ENCODE measurements at places on chromosomes 2 and 18.

GRCh38 chr18:13180614-13181375, 37.8 kb upstream of the LDLRAD4 start:
- DNase-seq, result no peak

- DNase-seq, result no peak
Observed at GRCh38 chr18:72542342-72542741, 1.8 kb downstream of the CBLN2 start.

DNA sequence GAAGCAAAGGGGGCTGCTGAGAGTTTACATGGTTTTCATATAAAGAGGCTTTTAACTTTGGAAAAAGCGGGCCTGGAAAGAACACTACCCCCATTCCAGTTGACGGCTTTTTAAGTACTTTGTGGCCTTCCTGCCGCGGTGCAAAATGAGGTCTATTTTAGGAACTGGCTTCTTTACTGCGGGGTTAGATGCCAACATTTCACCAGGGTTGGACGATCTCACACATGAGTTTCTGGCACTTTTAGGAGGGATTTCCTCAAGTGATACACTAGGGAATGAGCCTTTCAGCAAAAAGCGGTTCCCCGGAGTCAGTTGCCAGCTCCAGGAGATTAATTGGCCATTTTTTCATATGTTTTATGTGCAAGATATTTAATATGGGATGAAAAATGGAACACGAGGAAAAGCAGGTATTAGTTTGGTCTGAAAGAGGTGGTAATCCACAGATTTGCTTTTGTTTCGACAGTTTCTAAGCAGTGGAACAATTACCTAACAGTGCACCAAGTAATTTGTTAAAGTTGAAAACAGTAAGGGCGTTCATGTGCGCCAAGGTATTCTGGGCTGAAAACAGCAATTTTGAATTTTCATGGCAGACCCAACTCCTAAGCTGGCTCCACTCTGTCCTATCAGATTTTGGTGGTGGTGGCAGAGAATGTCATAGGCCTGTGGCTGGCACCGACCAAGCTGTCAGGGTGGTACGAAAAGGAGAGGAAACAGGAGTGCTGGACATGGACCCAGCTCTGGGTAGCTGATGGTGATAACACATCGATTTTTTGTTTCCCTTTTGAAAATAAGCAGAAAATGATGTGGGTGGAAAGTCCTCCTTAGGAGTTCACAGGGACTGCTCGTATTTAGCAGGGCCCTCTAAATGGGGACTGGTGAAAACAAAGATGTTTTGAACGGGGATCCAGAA, 55.6 kb upstream of the FZD5 start:
- DNase-seq, result no peak

DNA sequence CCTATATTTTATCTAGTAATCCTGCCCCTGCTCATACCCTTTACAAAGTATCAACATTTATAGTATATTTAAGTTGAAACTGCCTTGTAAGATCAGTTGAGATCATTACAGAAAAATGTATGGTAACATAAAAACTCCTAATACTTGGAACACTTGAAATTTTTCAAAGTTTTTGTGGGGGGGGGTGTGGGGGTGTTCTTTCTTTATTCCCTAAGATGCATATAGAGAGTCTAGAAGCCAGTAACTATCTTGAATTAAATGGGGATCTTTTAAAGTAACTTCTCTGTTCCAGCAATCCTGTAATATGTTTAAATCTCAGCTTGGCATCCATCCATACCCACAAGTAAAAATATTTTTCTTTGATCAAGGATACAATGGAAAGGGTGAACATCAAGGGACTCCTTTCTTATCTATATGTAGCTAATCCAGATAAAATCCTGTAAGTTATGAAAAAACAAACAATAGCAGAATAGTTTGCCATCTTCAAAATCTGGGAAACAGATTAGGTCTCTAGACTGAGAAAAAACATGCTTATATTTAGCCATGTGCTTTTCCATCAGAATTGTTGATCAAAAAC, 455.3 kb downstream of the MEIS1 start:
- DNase-seq, result no peak

DNA sequence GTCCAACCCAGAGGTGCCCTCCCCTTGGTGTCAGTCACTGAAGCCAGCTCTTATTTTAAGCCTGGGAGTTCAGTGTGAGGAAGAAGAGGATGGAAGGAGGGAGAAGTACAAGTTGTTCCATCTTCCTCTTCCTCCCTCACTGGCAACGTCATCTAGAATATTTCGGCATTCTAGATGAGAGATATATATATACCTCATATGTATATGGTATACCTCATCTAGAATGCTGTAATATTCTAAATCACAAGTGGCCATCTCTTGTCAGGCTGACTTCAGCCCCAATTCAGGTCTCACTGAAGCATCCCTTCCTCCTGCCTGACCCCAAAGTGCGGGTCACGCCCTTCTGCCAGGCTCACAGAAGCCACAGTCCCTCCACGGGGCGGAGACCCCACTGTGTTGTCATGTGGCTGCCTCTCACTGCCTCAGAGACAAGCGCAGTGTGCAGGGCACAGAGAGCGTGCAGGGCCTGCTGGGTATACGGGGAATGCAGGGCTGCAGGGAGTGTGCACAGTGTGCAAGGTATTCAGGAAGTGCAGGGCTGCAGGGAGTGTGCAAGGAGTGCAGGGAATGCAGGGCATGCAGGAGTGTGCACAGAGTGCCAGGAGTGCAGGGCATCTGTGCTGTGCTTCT, 32.8 kb upstream of the B3GNT7 start:
- no peak for DNase-seq

- DNase-seq, result no peak
Observed at GRCh38 chr2:80519121-80519643, 214.6 kb upstream of the LRRTM1 start.

DNA sequence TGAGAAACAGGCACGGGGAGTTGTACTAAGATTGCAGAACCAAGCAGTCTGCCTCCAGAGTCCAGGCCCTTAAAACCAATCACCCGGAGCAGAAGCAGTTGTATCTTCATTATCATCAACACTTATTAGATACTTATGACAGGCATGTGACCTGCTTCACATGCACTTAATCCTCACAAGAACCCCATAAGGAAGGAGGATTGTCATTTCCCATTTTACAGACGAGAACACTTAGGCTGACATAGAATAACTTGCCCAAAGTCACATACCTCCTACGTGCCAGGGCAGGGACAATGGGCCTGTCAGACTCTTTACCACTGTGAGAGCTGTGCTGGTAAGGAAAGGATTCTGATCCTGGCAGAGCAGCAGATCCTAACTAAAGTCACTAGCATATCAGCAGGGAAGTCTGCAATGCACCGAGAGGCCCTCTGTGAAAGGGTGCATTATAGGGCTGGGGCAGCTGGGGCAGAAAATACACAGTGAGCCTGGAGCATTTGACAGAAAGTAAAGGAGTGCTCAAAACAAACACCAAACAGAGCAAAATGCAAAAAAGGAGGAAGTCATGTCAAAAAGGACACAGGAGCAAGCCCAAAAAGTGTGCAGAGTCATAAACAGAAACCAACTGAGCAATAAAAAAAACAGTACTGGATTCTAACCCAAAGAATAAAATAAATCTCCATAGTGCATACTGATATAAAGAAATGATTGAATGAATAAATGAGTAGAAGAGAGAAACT, 55.9 kb upstream of the SP3 start:
- no peak for DNase-seq

- no peak for DNase-seq
Observed at GRCh38 chr2:227241005-227241404, 76.6 kb downstream of the COL4A3 start.

- DNase-seq, result no peak
Observed at GRCh38 chr2:146228466-146229058, 1616.3 kb upstream of the ACVR2A start.

DNA sequence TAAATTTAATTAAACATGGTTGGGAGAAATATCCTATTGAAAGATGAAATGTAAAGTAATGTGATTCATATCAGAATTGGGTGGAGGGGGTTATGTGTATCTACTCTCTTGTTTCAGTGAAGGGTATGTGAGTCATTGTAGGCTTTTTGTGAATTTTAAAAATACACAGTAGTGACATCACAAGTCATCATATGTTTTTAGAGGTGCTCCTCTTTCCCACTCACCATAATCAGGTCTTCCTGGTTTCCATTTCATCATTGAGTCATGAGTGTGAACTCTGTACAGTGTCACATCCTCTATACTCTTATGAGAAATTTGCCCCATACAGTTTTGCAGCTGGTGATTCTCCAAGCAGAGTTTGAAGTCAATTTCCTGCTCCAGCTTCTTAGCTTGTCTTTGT, 18.8 kb downstream of the FSIP2 start:
- DNase-seq, result no peak

DNA sequence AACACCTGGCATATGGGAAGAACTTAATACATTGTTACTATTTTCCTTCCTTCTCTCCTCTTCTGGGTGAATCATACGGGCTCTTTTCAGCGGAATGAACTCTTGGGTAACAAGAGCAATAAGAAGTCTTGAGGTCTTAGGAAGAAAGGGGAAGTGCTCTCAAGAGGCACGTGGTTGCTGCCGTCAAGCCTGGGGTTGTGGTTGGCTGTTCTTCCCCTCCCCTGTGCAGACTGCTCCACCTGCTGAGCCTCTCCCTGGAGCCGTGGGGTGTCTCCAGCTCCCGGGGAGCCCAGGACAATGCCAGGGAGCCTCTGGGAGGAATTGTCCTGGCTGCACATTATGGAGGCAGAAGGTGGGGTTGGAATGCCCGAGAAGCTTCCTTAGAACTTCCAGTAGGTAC, 19.4 kb downstream of the TOGARAM2 start:
- DNase-seq, result no peak

- no peak for DNase-seq
Observed at GRCh38 chr2:97736608-97737330, 23.4 kb downstream of the ZAP70 start.

DNA sequence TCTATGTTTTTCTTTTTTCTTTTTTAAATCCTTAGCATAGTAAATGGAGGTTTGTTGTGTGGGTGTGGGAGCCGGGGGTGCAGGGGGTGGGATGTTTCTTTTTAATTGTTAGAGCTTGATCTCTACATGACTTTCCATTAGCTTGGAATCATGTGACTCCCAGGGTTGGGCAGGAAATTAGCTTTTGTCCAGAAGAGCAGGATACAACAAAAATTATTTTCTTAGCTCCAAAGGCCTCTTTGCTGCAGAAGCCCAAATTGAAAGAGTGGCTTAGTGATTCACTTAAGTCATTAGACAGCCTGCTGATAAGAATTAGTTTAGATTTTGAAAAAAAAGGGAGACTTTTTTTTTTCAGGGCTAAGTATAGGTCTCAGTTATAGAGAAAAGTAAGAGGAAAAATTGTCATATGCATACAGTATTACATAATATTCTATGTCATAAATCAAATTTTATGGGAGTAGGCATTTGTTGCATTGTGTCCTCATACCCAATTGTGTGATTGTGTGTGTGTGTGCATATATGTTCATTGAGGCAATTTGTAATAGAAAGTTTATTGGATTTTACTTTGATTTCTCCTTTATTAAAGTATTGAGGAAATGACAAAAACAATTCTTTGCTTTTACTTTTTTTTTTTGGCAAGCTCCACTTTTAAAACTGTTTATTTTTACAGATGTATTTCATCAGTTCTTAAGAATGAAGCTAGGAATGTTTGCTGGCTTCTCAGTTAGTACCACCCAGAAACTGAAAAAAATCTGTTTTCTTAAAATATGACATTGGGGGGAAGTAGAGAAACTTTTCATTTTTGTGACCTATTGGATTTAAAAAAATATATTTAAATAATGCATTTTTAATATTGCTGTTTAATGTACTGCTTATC, 47.4 kb downstream of the TSPYL6 start:
- DNase-seq, result no peak

DNA sequence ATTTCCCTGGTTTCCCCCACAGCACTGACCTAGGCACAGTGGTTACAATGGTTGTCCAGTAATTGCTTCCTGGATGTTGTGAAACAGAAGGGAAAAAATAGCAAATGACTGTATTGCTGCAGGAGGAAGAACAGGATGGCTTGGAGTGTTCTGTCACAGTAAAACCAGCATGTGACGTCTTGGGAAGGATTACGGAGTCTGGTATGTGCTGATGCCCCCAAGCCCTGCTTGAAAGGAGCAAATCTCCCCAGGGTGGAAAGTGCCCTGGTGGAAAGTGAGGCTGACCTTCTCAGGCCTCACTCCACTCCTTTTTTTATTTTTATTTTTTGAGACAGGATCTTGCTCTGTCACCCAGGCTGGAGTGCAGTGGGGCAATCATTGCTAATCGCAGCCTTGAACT, 7.8 kb downstream of the RAB11FIP5 start:
- DNase-seq, result no peak

DNA sequence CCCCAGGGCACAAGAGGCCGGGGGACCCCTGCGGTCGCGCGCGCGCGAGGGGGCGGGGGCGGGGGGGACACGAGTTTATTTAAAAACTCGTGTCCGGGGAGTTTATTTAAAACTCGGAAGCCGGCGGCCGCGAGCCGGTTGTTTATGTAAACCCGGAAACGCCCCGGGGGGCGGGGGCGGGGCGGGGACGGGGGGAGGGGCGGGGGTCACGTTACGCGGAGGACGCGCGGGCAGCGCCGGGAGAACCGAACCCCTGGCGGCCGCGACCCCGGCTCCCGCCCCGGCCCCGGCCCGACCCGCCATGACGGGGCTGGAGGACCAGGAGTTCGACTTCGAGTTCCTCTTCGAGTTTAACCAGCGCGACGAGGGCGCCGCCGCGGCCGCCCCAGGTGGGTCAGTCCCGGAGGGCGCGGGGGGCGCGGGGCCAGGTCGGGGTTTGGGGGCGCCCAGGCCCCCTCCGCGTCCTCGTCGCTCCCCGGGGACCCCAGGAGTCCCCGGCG, 4.4 kb downstream of the NFATC1 start:
- no peak for DNase-seq

DNA sequence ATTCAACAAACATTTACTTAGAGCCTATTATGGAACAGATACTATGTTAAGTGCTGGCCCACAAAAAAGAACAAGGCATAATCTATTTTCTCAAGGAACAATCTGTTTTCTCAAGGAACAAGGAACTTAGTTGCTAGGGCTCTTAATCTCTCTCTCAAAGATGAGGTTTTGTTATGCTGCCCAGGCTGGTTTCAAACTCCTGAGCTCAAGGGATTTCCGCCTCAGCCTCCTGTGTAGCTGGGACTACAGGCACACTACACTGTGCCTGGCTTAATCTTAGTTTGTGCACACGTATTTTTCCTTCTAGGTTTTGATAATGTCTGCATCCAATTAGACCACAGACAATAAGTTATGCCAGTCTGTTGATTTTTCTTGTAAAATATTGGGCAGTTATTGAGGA, 89.5 kb downstream of the PTH2R start:
- DNase-seq, result no peak

- no peak for DNase-seq
Observed at GRCh38 chr2:74406035-74406434, 15.4 kb downstream of the C2orf81 start.
